ENCODE measurements at places on chromosomes 7 and 10. TPM values are rescaled to one million over a fixed set of nuclear protein-coding genes. Genes with fewer than 3 reads are reported as not detected.
A peak's percentile ranks its signal among the peaks of the same experiment; 100 is the strongest.

DNA sequence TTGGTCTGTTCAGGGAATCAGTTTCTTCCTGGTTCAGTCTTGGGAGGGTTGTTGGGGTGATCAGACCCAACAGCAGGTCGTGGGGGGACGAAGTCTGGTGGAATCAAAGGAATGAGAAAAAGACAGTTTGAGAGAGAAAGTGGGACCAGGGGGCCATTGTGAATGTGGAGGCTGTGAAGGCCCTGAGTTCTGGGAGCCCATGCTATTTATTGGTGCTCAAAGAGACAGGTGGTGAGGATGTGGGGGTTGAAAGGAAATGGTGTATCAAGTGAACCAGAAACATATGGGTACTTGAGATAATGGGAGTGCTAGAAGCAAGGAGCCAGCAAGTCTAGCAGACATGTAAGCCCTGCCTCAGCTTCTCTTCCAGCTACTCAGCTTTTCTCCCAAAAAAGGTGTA lies 84.1 kb downstream of the CCSER2 start:
- no peak for DNase-seq
- H3K27ac ChIP-seq: no peak overlapping the region
- no peak overlapping the region for H3K4me3 ChIP-seq
- H3K27me3 ChIP-seq: no peaks in the 10 kb centered on the region
- peaks cover 7% of the 10 kb centered on the region for H3K36me3 ChIP-seq

GRCh38 chr7:86989407-86989806 lies 70.0 kb downstream of the ELAPOR2 start:
- H3K27me3 ChIP-seq: no peaks in the 10 kb centered on the region
- DNase-seq: no peak
- no peaks in the 10 kb centered on the region for H3K4me1 ChIP-seq
- H3K36me3 ChIP-seq: no peaks in the 10 kb centered on the region

DNA sequence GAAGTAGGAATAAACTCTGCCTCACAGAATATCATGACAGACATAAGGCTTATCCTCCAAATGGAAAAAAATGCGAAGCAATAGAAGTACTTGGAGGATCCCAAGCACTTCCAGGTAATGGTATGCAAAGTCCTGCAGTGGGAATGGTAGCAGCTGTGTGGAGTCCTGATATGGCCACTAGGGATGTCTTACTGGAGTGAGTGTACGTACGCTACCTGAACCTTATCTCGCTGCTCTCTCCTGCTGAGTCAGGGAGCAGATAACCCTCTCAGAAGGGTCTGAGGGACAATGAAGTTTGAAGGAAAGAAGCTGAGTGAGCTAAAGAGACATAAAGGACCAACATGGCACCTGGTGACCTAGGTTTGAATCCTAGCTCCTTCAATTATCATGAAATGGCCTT lies 42.2 kb downstream of the CH25H start:
- no peaks in the 10 kb centered on the region for H3K27me3 ChIP-seq
- no peak overlapping the region for H3K27ac ChIP-seq
- no peak for DNase-seq
- H3K4me1 ChIP-seq: no peaks in the 10 kb centered on the region

DNA sequence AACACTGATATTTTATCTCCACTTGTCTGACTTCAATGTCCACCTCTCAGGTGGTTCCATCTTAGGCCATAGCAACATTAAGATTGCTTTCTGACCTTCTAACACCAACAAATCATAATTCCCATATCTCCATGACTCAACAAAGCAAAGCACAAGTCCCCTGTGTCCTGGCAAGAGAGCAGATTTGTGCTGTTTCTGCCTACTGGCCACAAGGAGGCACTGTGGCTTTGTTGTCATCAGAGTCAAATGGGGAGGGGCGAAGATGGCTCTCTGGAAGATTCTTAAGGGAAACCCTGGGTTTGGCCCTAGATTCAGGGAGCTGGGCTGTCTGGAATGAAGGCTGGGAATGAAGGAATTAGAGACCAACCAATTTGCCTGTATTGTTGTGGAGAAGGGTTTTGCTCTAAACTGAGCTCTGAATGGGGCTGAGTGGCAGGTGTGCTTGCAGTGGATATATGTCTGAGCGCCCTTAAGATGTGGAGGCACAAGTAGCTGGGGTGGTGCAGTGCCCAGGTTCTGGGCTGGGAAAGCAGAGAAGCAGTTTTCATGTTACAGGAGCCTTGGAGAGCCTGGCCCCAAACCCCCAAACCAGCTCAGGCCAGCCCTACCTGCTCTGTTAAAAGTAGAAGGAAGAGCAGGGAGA lies 154.8 kb upstream of the PRSS58 start:
- no peaks in the 10 kb centered on the region for H3K27me3 ChIP-seq
- DNase-seq: peak; percentile 92
- no peaks in the 10 kb centered on the region for H3K36me3 ChIP-seq
- H3K4me1 ChIP-seq: peaks cover 3% of the 10 kb centered on the region
- H3K27ac ChIP-seq: no peak overlapping the region

GRCh38 chr10:86876748-86877147 lies 80.7 kb downstream of the MMRN2 start:
- peaks cover 49% of the 10 kb centered on the region for H3K4me1 ChIP-seq
- H3K27me3 ChIP-seq: no peaks in the 10 kb centered on the region
- H3K36me3 ChIP-seq: no peaks in the 10 kb centered on the region
- no peak overlapping the region for H3K4me3 ChIP-seq
- DNase-seq: no peak

The PTPRE gene
- 0.42 TPM for total RNA-seq

The MYO1G gene
- 0.10 TPM for total RNA-seq

Data from GM23338 (cell line).